Stimulated activated CD4-positive, alpha-beta T cell treated with anti-CD3 and anti-CD28 coated beads, Interleukin-4, amount 100 ng/mL, for 48 hours (primary cell): ENCODE measurements at places on chromosomes 3 and 15.

DNA sequence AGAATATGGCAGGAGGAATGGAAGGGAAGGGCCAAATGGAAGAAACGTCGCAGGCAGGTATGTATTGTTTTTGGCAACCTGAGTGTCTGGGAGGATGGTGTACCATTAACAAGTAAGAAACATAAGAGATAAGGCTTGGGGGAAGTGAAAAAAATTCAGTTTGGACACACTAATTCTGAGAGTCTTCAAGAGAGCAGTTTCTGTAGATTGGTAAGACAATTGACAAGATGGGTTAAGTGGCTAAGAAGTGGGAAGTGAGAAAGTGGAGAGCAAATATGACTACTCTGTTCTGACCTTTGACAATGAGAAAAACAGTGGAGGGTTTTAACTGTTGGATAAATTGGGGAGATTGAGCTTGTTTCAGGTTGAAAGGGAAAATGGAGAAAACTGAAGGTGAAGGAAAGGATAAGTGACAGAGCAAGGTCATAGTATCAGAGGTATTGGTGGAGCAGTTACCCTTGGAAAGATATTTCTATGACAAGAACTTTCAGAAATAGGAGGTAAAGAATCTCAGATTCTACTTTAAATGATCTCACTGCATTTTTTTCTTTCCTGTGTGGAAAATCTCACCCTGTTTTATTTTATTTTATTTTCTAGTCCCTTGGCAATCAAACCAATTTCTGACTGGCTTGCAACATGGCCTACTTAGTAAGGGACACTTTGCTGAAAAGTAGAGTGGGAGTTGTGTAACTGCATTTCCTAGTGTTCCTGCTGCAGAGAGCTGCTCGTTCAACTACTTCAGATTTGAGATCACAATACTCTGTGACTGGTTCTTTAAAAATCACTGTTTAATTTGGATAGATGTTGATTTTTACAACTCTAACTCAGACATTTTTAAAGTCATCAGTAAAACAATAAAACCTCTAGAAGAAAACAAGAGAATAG, 23.1 kb upstream of the GABPB1 start:
- DNase-seq = no peak

GRCh38 chr3:106349191-106349881, 480.5 kb upstream of the CBLB start:
- DNase-seq = no peak

GRCh38 chr3:125602752-125603649, 7.7 kb upstream of the OSBPL11 start:
- no peak for DNase-seq

DNA sequence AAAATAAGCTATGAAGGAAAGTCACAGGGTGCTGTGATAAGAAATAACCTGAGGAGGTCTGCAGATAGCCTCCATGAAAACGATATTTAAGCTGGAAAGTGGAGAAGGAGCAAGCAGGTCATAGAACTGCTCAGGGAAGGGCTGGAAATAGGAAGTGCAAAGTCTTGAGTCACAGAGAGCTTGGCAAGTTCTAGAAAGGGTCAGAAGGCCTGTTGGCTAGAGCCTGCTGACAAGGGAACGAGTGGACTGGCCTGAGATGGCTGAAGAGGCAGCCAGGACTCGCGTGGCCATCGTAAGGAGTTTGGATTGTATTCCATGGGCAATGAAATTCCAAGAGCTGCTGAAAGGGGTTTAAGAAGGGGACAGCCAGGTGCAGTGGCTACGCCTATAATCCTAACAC, 64.7 kb upstream of the IL12A start:
- DNase-seq = no peak

- DNase-seq = no peak
Measured at GRCh38 chr3:108297647-108298046, 1.3 kb downstream of the HHLA2 start.

GRCh38 chr3:193829781-193830180, 236.8 kb downstream of the OPA1 start:
- DNase-seq = no peak

GRCh38 chr3:190183121-190183520, 62.4 kb upstream of the P3H2 start:
- DNase-seq = no peak

GRCh38 chr3:177396733-177397132, 199.5 kb upstream of the TBL1XR1 start:
- no peak for DNase-seq

DNA sequence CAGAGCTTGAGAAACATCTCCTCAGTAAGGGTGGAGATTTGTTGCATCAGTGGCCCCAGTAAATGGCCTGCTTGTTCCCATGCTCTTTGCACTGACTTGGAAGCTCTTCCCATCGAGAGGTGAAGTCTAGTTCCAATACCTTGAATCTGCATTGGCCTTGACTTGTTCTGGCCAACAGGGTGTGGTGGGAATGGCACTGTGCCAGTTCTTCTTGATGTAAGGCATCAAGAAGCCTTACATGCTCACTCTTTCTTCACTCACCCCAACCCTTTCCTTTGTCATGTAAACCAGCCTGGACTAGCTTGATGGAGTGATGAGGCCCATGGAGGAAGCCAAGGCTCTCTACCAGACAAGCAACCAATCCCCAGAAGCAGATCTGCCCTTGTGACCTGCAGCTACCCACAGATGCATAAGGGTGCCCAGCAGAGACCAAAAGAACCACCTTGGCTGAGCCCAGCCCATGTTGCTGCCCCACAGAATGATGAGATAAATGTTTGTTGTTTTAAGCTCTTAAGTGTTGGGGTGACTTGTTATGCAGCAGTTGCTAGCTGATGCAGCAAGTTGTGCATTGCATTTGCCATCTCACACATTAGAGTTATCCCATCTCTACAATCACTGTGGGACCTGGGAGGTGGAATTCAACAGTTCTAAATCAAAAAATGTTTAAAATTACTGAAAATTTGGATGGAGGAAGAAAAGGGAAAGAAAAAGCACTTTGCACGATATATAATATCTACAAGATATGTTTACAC, 11.1 kb upstream of the MGLL start:
- DNase-seq = no peak

- DNase-seq = no peak
Measured at GRCh38 chr15:85402195-85402881, 21.9 kb downstream of the AKAP13 start.

GRCh38 chr3:120081719-120082118, 12.5 kb downstream of the GSK3B start:
- DNase-seq = no peak

- no peak for DNase-seq
Measured at GRCh38 chr3:4495294-4496086, 2.3 kb downstream of the ITPR1 start.

- DNase-seq = peak; percentile 56
Measured at GRCh38 chr15:68055224-68055705, 1.1 kb downstream of the PIAS1 start.

- DNase-seq = no peak
Measured at GRCh38 chr3:23859012-23859743, 53.4 kb downstream of the UBE2E1 start.

DNA sequence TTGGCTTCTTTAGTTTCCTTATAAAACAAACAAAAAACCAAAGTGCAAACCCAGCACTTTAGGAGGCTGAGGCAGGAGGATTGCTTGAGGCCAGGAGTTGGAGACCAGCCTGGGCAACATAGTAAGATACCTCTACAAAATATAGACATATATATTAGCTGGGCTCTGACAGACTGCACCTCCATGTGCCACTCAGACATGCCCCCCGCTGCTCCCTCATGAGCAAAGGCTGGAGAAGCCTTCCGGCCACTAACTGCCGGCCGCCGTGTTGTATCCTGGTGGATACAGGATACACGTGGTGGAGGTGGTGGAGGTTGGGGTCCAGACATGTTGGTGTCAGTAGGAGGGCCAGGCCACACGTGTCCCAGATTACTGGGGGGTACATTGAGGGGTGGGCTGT, 29.4 kb upstream of the CCR4 start:
- no peak for DNase-seq

- DNase-seq = no peak
Measured at GRCh38 chr3:52498137-52499054, 3.3 kb downstream of the STAB1 start.

- peak; percentile 66 for DNase-seq
Measured at GRCh38 chr3:48989796-48990635, at the start of gene P4HTM. TSS of gene P4HTM (plus strand) at chr3:48990241. CDS start at chr3:48990257, 16 bp downstream.

- DNase-seq = no peak
Measured at GRCh38 chr3:108006881-108007331, 83.9 kb downstream of the CD47 start.

- DNase-seq = no peak
Measured at GRCh38 chr3:98008855-98009254, 26.3 kb downstream of the GABRR3 start.

DNA sequence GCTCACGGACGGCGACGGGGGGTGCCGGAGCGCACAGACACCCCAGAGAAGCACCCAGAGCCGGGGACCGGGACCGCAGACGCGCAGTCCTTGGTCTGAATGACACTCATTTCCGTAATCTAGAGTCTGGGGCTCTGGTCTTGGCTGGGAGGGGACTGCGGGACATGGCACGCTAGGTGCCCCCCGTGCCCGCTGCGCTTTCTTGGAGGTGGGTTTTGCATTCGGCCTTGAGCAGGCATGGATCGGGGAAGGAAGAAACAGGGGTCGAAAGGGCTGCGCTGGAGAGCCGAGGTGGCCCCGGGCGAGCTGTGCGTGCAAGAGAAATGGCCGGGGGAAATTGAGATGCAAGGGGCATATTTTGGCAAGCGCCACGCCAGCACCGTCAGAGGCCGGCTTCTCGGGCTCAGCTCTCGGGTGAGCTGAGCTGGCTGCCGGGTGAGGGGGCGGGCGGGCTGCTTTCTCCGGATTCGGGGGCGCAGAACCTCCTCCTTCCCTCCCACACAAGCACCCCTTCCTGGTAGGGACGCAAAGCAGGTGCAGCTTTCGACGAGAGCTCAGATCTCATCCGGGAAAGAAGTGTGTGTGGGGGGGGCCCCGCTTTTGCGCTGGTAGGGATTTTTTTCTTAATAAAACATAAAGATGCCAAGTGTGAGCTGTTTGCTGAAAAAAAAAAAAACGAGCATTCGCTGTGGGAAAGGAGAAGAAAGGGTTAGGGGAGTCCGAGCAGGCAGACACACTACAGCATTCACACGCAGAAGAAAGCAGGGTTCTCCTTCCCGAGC, 963 bp upstream of the NTRK3 start:
- no peak for DNase-seq

- no peak for DNase-seq
Measured at GRCh38 chr3:98555025-98555379, 23.2 kb downstream of the GPR15 start.

GRCh38 chr3:36394176-36394575, 13.9 kb downstream of the STAC start:
- no peak for DNase-seq

DNA sequence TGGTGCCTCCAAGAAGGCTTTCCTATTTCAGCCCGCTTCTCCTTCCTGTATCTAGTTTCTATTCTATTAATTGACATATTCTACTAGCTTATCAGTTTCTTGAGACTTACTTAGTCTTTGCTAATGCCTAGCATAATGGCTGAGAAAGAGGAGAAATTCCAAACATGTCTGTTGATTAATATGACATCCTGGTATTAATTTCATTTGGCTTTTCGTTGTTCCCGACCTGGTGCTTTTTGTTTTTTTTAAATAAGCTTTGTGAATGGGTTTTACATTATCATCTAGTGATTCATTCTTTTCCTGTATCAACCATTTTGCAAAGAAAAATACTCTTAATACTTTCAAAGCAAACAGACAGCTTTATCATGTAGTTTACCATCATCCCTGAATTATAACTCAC, 13.1 kb downstream of the WDR53 start:
- DNase-seq = no peak

- DNase-seq = no peak
Measured at GRCh38 chr3:189988854-189989253, 131.8 kb downstream of the P3H2 start.

GRCh38 chr3:126078866-126079265, 5.1 kb downstream of the SLC41A3 start:
- no peak for DNase-seq

DNA sequence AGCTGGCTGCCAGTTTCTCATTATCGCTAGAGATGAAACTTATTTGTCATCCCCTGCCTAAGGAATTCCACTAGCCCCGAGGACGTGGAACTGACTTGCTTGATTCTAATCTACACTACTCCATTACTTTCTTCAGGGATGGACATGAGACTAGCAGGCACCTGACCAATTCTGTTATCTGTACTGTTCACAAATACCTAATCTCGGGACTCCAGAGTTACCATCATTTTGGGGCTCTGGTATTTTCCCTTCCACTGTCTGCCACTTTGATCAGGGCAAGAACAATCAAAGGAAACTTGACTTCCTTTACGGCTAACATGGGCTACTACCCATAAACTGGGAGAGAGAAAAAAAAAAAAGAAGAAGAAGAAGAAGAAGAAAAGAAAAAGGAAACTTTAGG, 27.8 kb downstream of the BMF start:
- DNase-seq = no peak

DNA sequence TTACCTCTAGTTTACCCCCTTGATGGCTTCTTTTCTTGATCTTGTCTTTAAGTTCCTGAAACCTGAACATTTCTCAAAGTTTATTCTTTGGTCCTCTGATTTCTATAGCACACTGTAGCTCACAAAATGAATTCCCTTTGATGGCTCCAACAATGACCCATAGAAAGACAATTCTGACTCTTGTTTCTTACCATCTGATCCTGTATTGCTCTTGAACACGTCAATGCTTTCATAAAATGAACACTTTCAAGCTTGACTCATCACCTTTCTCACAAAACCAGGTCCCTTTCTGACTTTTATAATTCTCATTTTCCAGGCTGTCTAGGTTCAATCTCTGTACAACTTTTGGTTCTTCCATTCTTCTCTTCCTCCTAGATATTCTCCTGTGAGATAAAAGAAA, 5.7 kb upstream of the GAP43 start:
- DNase-seq = no peak

- no peak for DNase-seq
Measured at GRCh38 chr3:128456776-128457715, 9.6 kb downstream of the DNAJB8 start.

- DNase-seq = no peak
Measured at GRCh38 chr15:84772467-84772866, 24.1 kb downstream of the ZNF592 start.

GRCh38 chr3:34005886-34006285, 207.5 kb downstream of the PDCD6IP start:
- no peak for DNase-seq

GRCh38 chr3:119413603-119414280, 49.7 kb downstream of the TMEM39A start:
- no peak for DNase-seq

GRCh38 chr3:35500641-35501350, 138.5 kb upstream of the ARPP21 start:
- no peak for DNase-seq

GRCh38 chr15:57684491-57685151, 21.9 kb upstream of the POLR2M start:
- no peak for DNase-seq

GRCh38 chr3:43747641-43748040, 56.9 kb downstream of the ABHD5 start:
- no peak for DNase-seq

GRCh38 chr3:134267996-134268395, 17.3 kb upstream of the RYK start:
- DNase-seq = no peak

GRCh38 chr3:81195478-81195877, 566.0 kb downstream of the GBE1 start:
- DNase-seq = no peak
